ENCODE measurements at places on chromosomes 5 and 9. TPM values are rescaled to one million over a fixed set of nuclear protein-coding genes. Genes with fewer than 3 reads are reported as not detected.

HTR1A gene
- not detected for total RNA-seq

TSSK1B gene
- 0.13 TPM for total RNA-seq

STARD4 gene
- total RNA-seq = 36.2 TPM

GNG10 gene
- total RNA-seq = 61.7 TPM

TLX3 gene
- not detected for total RNA-seq

NUTM2G gene
- total RNA-seq = not detected

MLANA gene
- not detected for total RNA-seq

ACOT12 gene
- total RNA-seq = not detected

SPAG8 gene
- 1.7 TPM for total RNA-seq

ENTR1 gene
- total RNA-seq = 24.6 TPM

OR1J1 gene
- total RNA-seq = not detected

CLIC3 gene
- total RNA-seq = 4.8 TPM

PKD2L2 gene
- total RNA-seq = not detected

RXRA gene
- 13.8 TPM for total RNA-seq

C5orf47 gene
- not detected for total RNA-seq

CDX1 gene
- total RNA-seq = 0.12 TPM

ARSK gene
- total RNA-seq = 9.5 TPM

CD274 gene
- total RNA-seq = 2.4 TPM

C1QTNF2 gene
- 3.9 TPM for total RNA-seq

GAPVD1 gene
- total RNA-seq = 41.2 TPM

KIF4B gene
- total RNA-seq = not detected

TRIM36 gene
- total RNA-seq = 0.53 TPM

GPR150 gene
- 0.13 TPM for total RNA-seq

CAVIN4 gene
- total RNA-seq = 1.2 TPM

PCDHB6 gene
- total RNA-seq = 0.37 TPM

COL27A1 gene
- total RNA-seq = 2.8 TPM

ZNF618 gene
- 14.4 TPM for total RNA-seq

GCNT1 gene
- total RNA-seq = 44.9 TPM

CCDC183 gene
- total RNA-seq = 0.26 TPM

C9orf50 gene
- total RNA-seq = 0.13 TPM

TBC1D9B gene
- total RNA-seq = 53.8 TPM

LECT2 gene
- total RNA-seq = not detected

PLPP7 gene
- total RNA-seq = 15.0 TPM

REEP2 gene
- 6.8 TPM for total RNA-seq

SH3RF2 gene
- 1.8 TPM for total RNA-seq

SLC25A48 gene
- not detected for total RNA-seq

C5orf34 gene
- 3.4 TPM for total RNA-seq

LRRC70 gene
- total RNA-seq = 1.3 TPM

TRPM6 gene
- total RNA-seq = not detected

Measured in aortic smooth muscle cell (primary cell).